T-helper 22 cell (primary cell): ENCODE measurements at places on chromosomes 6 and 20.

GRCh38 chr20:10876558-10876957 lies 202.8 kb upstream of the JAG1 start:
- no peak for DNase-seq

GRCh38 chr20:50130356-50130723 lies 17.4 kb upstream of the UBE2V1 start:
- no peak for DNase-seq

DNA sequence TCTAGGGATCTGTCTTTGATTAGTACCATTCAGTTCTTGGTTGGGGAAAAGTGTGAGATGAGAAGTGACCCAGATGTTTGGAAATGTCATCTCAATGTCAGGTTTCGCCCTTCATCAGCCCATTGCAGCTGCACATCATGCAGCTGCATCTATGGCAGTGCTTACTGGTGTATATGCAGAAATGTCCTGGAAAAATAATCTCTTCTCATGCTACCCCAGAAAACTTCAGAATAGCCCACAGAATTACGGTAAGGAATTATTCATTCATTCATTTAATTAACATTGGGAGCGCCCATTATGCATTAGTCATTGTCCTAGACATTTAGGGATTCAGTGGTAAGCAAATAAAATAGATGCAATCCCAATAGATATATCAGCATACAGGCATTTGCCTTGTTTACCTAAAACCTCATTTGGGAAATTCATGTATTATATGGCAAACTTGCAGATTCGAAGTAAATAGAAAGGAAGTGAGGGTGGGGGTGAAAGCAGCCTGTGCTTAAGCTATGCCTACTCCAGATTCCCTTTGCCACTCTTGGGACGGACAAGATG lies 89.2 kb downstream of the PDE7B start:
- no peak for DNase-seq

- no peak for DNase-seq
These were observed 153.0 kb downstream of the CFAP61 start for GRCh38 chr20:20205141-20205861.

- no peak for DNase-seq
These were observed 186.8 kb downstream of the ARID1B start for GRCh38 chr6:156963712-156964700.

- DNase-seq, result no peak
These were observed 184.0 kb downstream of the FNDC1 start for GRCh38 chr6:159353193-159353592.

DNA sequence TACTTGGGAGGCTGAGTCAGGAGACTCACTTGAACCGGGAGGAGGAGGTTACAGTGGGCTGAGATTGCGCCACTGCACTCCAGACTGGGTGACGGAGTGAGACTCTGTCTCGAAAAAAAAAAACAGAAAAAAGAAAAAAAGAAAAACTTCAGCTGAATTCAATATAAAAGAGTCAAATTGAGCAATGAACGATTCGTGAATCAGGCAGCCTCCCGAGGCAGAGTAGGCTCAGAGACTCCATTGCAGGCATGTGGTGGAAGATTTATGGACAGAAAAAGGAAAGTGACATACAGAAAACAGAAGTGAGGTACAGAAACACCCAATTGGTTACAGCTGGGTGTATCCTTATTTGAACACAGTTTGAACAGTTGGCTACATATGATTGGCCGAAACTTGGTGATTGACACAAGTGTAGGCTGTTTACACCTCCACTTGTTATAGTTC lies 56.3 kb downstream of the HLA-DPB1 start:
- DNase-seq, result no peak

DNA sequence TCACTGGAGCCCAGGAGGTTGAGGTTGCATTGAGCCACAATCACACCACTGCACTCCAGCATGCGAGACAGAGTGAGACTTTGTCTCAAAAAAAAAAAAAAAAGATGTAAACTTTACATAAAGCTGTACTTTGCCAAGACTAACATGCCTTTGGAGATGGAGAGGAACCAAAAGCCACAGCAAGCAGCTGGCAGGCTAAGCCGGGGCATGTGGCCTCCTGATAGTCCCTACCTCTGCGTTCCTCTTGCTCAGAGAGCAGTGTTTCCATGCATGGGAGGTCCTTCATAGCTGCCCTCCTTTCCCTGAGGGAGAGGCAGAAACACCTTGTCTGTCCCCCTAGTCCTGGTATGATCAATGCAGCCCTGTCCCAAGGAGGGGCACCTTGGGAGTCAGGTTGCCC lies 35.2 kb downstream of the SPATA2 start:
- DNase-seq, result no peak

DNA sequence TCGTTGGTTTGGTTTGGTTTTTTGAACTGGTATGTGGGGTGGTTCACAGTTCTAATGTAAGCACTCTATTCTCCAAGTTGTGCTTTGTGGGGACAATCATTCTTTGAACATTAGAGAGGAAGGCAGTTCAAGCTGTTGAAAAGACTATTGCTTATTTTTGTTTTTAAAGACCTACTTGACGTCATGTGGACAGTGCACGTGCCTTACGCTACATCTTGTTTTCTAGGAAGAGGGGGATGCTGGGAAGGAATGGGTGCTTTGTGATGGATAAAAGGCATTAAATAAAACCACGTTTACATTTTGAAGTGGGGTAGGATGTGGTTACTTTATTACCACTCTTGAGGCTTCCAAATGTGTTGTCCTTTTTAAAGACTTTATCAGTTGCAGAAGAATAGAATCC lies 168.0 kb downstream of the ZMYND8 start:
- DNase-seq, result no peak

- no peak for DNase-seq
These were observed 226.0 kb upstream of the CDYL start for GRCh38 chr6:4550227-4550597.

DNA sequence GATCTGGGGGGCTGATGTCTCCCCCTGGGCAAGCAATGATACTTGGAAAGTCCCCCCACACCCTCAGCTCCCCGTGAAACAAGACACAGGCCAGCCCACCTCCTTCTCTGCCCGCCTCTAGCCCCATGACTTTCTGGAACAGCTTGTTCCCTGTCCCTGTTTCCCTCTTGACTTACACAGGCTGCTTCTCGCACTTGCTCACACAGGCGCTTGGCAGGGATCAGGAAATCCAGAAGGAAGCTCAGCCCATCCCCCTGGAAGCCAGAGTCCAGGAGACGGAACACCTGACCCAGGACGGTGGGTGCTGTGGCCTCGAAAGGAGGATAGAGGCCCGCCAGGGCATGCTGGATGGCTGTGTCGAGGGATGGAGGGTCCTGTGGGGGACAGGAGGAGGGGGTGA lies 14.8 kb downstream of the KIAA1755 start:
- no peak for DNase-seq

GRCh38 chr6:127539272-127539671 lies 20.1 kb upstream of the MTCL3 start:
- no peak for DNase-seq

DNA sequence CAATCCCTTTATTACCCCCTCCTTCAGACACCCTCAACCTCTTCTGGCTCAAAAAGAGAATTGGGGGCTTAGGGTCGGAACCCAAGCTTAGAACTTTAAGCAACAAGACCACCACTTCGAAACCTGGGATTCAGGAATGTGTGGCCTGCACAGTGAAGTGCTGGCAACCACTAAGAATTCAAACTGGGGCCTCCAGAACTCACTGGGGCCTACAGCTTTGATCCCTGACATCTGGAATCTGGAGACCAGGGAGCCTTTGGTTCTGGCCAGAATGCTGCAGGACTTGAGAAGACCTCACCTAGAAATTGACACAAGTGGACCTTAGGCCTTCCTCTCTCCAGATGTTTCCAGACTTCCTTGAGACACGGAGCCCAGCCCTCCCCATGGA lies 2.2 kb downstream of the TNF start:
- no peak for DNase-seq

- DNase-seq, result no peak
These were observed 70.9 kb downstream of the LCA5 start for GRCh38 chr6:79466207-79466834.

DNA sequence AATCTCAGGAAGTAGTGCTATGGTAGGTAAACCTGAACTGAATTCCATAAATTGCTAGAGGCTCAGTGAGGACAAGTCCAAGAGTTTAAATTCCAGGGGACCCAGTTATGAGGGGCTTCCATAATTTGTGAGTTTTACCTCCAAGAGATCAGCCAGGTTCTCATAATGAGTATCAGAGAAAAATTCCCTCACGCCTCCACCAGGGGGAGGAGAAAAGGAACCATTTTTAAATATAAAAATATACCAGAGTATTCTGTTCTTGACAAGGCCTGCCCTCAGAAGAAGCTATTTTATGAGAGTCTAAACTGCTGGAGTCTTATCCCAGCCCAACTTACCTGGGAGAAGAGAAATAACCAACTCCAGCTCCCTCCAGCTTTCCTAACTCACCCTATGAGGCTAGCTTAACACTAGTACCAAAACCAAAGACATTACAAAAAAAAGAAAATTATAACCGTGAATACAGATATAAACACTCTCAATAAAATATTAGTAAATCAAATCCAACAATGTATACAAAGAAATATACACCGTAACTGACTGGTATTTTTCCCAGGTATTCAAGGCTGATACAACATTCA lies 158.7 kb downstream of the TFAP2A start:
- DNase-seq, result no peak

DNA sequence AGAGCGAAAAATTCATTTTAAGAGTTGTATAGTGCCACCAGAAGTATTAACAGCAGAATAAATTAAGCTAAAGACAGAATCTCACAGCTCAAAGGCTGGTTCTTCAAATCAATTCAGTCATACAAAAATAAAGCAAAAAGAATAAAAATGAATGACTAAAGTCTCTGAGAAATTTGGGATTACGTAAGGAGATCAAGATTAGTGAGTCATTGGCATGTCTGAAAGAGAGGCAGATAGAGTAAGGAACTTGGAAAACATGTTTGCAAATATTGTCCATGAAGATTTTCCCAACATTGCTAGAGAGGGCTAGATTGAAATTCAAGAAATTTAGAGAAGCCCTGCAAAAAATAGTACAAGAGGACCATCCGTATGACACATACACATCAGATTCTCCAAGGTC lies 1413.9 kb upstream of the ADGRB3 start:
- DNase-seq, result no peak

DNA sequence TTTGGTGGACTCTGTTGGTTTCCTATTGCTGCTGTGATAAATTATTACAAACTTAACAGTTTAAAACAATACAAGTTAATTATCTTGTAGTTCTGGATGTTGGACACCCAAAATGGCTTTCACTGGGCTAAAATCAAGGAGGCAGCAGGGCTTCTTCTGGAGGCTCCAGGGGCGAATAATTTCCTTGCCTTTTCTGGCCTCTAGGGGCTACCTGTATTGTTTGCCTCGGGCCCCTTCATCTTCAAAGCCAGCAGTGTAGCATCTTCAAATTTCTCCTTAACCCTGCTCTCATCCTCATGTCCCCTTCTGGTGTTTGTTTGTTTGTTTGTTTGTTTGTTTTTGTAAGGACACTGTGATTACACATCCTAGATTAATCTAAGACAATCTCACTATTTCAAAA lies 60.5 kb upstream of the ANKEF1 start:
- no peak for DNase-seq

- DNase-seq, result no peak
These were observed 38.0 kb upstream of the ADGRF1 start for GRCh38 chr6:47080083-47080596.

- DNase-seq, result no peak
These were observed 128.5 kb upstream of the DST start for GRCh38 chr6:56771189-56771588.

GRCh38 chr20:62088258-62089127 lies 22.8 kb upstream of the TAF4 start:
- no peak for DNase-seq

DNA sequence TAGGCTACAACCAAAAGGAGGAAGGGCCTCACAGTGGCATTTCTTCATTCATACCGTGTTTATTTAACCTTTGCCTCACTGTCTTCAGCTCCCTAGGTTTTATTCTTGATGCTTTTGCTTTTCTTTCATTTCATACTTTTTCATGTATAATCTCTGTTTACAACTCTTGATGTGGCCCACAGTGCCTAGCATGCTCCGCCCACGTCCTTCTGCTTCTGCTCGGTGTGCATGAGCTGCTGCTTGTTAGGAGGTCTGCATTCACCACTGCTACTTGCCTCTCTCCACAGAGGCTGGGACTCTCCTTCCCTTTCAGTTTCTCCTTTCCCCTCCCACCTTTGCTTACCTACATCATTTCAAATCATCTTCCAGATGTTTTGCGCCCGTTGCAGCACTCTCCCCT lies 147.6 kb downstream of the EYA4 start:
- DNase-seq, result no peak

DNA sequence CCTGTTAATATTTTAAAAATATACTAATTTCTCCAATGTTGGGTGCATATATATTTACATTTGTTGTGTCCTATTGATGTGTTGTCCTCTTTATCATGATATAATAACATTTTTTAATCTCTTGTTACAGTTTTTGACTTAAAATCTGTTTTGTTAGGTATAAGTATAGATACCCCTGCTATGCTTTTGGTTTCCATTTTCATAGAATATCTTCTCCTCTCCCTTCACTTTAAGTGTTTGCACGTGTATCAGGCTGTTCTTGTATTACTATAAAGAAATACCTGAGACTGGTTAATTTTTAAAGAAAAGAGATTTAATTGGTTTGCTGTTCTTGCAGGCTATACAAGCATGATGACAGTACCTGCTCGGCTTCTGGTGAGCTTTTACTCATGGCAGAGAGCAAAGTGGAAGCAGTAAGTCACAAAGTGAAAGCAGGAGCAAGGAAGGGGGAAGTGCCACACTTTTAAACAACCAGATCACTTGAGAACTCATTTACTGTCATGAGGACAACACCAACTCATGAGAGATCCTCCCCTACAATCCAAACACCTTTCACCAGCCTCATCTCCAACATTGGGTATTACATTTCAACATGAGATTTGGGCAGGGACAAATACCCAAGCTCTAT lies 340.5 kb upstream of the SYNCRIP start:
- no peak for DNase-seq
